ENCODE measurements at places on chromosomes 5 and 9.

GRCh38 chr5:873328-873727 lies 19.3 kb downstream of the BRD9 start:
- no peak for DNase-seq

GRCh38 chr5:43642428-43642827 lies 39.4 kb downstream of the NNT start:
- DNase-seq = no peak

- DNase-seq = no peak
Observed at GRCh38 chr5:10536511-10536910, 27.4 kb upstream of the ANKRD33B start.

GRCh38 chr9:23526806-23527205 lies 299.2 kb downstream of the ELAVL2 start:
- DNase-seq = no peak

- DNase-seq = no peak
Observed at GRCh38 chr9:94768766-94769165, 42.3 kb downstream of the AOPEP start.

- no peak for DNase-seq
Observed at GRCh38 chr5:20524991-20525529, 537.1 kb upstream of the CDH18 start.

DNA sequence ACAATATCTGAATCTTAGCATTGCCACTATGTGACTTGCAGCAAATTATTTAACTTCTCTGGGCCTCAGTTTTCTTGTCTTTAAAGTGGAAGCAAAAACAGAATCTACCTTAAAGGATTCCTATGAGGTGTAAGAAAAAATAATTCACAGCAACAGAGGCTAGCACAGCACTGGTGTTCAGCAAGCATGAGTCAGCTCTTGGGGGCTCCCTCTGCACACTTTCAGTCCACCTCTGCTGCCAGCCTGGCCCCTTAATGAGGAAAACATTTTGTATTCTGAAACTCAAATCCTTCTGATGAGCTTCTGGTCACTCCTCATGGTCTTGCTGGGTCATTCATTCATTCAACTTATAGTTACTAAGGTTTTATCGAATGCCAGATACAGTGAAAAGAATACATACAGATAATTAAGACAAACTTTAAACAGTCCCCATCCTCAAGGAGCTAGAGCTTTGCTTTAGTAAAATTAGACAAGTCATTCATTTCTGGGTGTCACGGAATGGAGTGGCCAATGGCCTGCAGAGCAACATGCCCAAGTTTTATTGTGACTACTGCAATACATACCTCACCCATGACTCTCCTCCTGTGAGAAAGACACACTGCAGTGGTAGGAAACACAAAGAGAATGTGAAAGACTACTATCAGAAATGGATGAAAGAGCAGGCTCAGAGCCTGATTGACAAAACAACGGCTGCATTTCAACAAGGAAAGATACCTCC lies 26.8 kb upstream of the IQGAP2 start:
- peak; percentile 34 for DNase-seq

- no peak for DNase-seq
Observed at GRCh38 chr5:8561224-8561840, 692.4 kb downstream of the MTRR start.

DNA sequence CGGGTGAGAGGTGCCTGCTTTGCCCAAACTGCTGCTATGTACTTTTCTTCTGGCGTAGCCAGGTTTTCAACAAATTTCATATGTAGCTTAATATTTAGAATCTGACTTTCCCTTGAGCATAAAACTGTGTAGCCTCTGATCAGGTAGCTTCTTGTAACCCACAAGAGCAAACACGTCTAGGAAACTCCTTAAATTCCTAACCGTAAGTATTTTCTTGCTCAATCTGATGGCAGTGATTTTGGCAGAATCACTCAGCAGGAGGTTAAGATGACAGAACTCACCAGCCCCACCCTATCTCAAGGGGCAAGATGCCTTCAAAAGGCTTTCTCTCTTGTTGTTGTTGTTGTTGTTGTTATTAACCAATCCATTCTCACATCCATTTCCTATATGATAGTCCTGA lies 20.8 kb downstream of the CKMT2 start:
- no peak for DNase-seq

DNA sequence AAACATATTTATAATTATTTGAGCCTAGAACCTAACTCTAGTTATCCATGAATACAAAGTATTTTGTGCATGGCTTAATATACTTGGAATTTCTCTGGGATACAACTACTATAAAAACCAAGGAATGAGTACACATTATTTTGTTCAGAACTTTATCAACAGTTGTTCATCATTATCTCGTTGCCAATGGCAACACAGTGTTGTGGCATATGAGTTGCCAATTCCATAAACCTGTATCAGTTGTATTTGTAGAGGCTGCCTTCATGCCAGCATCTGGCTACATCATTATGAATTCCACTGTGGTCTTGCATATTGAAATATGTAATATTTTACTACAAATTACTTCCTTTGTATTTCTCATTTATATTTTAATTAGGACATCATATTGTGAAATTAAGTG lies 250.4 kb downstream of the FSTL4 start:
- no peak for DNase-seq

DNA sequence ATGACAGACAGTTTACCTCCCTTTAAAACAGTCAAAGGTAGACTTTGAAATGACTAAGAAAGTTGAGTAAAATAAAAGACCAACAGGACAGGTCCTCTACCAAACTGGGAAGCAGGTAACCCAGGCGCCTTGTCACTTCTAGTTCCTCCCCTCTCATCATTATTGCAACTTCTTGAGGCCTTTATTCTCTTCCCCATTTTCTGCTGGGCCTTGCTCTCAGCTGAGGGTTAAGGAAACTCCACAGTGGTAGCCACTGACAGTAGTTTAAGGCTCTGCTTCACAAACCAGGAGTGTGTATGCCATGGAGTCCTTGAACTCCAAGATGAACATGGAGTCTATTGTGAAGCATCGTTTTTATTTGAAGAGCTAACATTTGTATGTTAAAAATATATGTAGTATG lies 36.9 kb upstream of the TCERG1 start:
- no peak for DNase-seq

DNA sequence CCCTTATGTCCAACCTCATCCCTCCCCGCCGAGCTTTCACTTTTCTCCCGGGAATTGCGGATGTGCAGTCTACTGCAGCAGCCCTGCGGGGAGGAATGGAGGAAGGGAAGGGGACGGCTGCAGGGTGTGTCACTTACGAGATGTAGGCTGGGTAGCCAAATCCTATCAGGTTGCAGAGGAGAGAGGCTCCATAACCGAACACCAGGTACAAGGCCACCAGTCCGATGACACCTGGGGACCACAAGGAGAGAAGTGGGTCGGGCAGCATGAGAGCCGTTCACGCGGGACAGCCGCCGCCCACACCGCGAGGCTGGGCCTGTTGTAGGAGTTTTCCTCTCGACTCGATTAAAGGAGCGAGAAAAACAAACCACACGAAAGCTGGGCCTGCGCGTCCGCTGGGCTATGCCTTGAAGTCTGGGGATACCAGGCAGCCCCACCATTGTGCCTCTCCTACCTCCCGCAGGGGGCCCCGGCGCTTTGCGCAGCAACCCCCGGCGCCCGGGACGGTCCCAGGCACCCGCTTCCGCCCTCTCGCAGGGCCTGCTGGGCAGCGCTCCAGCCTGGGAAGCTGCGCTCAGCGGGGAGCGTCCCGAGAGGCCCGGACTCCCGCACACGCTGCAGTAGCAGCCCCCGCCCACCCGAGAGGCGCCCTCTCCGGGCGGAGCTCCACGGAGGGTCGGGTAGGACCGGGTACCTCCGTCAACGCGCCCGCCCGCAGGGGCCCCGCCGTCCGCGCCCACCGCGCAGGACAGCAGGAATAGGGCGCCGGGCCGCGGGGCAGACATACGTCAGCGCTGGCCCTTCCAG lies 798 bp downstream of the REEP5 start:
- DNase-seq = peak; percentile 61

DNA sequence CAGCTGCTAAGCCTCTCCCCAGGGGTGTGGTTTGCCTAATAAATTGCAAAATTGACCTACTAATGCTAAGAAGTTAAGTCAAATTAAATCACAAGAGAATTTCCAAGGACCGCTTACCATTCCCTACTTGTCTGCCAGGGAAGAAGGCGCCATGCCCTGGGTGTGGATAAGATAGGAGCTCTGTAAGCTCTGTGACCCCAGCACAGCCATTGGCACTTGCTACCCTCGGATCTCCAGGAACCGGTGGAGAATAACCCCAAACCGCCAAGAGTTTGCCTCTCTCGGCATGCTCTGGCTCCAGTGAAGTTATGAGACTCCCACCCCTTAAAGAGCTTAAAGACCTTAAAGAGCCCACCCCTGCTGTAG lies 58.9 kb downstream of the NEURL1B start:
- no peak for DNase-seq

DNA sequence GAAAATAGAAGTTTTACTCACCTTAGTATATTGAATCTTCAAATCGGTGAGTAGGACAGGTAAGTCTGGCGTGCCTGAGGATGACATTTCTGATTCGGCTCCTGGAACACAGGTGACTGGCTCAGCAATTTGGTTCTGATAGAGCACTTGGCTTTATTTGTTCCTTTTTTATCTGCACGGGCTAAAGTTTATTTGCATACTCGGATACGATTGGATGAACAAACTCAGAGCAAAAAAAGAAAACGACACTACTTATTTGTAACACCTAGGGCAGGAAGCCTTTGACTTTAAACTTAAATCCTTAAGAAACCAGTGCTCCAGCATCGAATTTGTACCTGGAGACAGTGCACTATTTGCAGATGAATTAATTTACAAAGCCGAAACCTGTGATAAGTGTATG lies at the start of gene ALDH1A1:
ALDH1A1 (minus strand) TSS at position 140 of the 400 bp plus-strand sequence; CDS start at position 87, 53 bp downstream.
- no peak for DNase-seq

DNA sequence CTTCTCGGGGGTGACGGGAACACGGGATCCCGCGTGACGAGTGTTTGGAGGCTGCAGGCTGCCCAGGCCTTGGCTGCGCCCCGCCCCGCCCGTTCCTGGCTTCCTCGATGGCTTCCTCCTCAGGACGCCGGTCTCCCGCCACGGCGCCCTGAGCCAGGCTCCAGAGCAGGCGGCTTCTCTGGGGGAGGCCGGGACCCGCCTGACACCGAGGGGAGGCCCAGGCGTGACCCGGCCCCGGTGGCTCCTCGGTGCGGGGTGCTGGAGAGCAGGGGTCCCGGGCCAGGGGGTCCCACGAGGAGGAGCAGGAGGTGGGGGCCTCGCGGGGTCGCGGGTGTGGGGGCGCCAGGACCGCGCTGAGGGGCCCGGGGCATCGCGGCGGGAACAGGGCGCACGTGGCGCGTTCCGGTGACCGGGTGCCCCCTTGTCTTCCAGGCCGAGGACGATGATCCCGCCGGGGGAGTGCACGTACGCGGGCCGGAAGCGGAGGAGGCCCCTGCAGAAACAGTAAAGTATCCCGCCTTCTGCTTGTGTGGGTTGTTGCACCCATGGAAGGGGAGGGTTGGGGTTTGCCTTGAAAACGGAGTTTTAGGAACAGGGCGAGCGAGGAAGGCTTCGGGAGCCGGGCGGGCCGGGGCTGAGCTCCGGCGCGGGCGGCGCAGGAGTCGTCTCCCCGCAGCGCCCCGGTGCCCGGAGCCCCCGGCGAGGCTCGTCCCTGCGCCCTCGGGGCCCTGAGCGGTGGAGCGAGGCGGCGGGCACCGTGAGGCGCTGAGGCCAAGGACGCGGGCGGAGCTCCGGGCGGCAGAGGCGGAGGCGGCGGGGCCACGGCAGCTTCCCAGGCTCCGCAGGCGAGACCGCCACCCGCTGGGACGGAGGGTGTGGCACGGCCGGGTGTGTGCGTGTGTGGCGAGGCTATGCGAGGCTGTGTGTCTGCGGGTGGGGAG lies 22.2 kb downstream of the AHRR start:
- DNase-seq = peak; percentile 80

DNA sequence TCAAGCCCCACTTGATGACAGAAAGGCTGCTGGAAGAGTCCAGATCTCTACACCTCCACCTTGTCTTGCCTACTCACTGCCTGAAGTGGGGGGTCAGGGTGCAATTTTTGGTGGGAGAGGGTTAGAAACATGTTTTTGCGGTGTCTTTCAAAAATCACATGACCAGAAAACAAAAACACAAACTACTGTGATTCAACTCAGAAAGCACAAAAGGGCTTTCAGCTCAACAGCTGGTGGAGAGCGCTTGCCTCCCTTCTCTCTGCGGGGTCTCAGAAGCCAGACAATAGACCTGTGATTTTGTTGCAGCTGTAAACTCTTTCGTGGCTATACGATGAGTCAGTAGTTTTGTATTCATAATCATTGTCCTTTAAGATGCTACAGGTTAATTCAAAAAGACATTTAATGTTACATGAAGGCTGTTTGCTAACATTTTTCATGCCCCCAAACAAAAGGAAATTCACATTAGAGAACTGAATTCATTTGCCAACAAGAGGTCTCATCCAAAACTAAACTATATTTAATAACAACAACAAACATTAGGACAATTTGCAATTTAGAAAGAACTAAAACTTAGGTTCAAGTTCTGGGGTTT lies 172.6 kb upstream of the RAI14 start:
- no peak for DNase-seq

DNA sequence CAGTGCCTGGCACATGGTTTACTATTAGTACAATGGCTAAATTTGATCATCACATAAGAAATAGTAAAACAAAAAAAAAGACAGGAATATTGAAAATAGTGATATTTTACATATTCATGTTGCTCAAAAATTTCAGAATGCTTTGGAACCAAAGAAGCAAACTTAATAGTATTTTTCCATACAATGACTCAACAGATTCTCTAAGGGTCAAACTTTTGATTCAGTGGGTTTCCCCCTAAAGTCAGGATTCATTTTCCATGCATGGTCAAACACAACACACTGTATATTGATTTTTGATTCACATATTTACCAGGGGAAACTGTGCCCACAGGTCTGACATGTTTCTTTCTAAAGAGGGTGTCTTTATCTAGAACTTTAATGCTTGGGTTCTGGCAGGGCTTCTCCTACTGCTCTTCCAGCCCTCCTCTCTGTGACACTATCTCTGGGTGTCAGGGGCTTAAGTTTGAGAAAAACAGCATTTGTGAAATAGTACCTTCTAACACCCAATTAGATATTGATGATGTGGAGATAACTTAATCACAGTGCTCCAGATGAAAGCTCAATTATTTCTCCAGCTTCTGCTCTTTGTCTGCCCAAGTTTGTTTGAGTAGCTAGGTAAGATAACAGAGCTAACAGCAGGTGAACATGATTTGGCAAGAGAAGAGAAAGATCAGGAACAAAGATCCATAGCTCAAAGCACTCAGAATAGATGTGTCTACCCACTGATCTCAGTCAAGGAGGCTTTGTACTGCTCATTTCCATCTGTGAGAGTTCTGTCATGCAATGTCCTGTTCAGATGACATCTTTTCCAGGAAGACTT lies 35.5 kb upstream of the ELL2 start:
- no peak for DNase-seq

DNA sequence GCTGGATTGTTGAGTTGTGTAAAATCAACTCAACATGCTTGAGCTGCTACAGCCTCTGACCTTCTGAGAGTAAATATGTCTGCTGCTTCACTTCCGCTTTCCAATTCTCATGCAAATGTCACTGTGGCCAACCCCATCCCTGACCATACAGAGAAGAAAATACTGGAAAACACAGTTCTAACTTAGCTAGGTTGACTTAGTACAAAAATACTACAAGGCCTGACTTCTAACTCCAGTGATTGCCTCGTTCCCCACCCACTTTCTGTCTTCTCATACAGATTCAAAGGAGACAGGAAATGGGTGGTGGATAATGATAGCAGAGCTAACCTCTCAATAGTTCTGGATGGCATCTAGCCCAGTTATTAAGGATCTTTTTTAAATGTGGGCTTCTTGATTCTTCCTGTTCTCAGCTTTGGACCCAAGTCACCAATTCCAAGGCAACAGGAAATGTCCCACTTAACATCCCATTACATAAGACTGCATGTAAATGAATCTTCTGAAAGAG lies 226.6 kb upstream of the SLC24A2 start:
- DNase-seq = no peak

Measured in AG10803 (cell line).